ENCODE measurements at places on chromosomes 13 and 19.

- DNase-seq = no peak
Observed at GRCh38 chr19:21128901-21129698, 12.7 kb upstream of the ZNF431 start.

- no peak for DNase-seq
Observed at GRCh38 chr13:106686163-106686562, 118.2 kb upstream of the ARGLU1 start.

- DNase-seq = no peak
Observed at GRCh38 chr13:27704681-27705080, 83.0 kb downstream of the POLR1D start.

- DNase-seq = no peak
Observed at GRCh38 chr13:109949397-109949796, 163.0 kb upstream of the IRS2 start.

DNA sequence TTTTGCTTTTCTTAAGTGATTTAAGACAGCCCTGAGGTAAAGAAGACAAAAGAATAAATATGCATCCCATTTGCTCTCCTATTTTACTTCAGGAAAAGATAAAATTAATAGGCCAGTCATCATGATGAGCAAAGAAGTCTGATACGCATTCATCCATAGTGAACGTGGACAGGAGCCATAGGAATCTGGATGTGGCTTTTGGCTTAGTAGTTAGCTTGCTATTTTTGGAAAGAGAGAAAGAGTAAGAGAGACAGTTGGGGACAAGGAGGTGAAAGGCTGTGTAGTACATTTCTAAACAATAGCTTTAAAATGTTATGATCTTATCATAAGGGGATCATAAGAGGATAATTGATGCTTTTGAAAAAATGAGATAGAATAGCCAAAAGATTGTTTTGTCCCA lies 545.2 kb downstream of the IRS2 start:
- no peak for DNase-seq

GRCh38 chr19:1220976-1221903 lies 15.7 kb downstream of the STK11 start:
- peak; percentile 50 for DNase-seq

Data from astrocyte of the spinal cord (primary cell).